ENCODE measurements at places on chromosomes 5 and 9.

DNA sequence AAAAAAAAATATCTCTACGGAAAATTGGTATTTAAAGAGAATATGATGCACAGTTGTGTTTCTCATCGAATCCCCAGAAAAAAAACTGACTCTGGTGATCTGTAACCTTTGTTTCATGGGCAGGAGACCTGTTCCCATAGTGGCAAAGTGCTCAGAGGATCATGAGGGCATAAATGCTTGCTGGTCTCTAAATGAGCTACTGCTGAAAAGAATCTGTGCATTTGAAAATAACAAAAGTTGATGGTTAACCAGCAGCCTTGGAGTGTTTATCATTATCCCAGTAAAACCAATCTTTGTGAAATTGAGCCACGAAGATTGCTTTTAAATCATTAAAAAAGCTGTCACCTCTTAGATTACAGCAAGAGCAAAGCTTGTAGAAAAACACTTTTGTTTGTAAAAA lies 775.4 kb downstream of the MTRR start:
- no peak for DNase-seq

DNA sequence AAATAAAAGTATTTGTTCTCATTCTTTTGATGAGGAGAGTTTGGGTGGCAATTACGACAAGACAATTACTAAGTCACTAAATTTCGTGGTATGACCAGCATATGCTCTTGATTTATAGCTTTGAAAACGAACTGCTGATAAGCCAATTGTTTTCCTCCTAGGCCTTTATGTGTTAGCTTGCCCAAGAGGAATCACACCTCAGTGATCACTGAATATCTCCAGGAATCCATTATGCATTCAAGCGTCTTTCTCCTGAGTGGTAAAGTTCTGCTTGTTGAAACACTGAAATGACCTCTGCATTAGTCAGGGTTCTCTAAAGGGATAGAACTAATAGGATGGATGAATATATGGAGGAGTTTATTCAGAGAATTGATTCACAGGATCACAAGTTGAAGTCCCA lies 677.7 kb upstream of the MEF2C start:
- DNase-seq = no peak

DNA sequence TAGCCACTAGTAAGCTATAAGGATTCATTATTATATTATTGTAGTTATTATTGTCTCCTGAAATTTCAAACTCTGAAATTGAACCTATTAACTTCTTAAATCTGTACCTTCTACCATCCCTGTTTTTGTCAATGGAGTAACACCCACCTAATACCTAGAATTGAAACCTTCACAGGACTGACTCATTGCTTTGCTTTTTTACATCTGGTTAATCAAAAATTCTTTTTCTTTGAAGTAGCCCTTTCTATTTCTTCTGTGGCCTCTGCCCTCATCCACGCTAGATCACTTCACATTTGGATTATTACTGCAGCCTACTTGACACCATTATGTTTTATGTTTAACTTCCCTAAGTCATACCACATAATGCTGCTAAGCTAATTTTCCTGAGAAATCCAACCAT lies 35.6 kb downstream of the RBM27 start:
- no peak for DNase-seq

DNA sequence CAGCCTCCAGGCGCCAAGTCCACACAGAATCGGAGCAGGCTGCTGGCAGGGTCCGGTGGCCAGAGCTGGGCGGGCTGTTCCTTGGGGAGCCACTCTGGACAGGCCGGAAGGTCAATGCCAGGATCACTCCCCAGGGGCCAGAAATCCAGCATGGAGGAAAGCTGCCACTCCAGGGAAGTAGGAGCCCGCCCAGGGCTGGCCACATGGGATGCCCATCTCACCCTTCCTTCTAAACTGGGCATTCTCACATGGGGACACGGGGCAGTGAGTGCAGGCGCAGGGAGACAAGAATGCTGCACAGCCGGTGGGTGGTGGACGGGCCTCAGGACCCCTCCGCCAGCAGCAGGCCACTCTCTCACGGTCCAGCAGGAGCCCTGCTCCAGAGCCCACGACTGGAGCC lies 58.2 kb downstream of the ADAMTS2 start:
- no peak for DNase-seq

DNA sequence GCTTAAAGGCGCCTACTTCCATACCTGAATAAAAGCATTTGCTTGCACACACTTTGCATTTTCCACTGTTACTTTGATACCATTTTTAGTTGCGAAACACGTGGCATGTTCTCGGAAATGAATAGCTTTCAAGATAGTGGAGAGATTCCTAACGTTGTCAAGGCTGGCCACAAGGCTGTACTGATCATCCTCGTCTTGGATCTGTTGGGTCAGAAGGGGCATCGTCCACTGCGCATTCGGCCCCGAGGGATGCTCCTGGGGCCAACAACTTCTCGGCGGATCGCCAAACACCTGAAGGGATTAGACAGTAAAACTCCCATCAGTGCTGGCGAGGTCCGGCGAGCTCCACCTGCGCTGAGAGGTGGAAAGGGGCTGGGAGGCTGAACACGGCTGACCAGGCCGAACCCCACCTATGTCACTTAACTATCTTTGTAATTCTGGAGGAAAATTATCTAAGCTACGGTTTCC lies 599 bp downstream of the RAD1 start:
- peak; percentile 12 for DNase-seq

DNA sequence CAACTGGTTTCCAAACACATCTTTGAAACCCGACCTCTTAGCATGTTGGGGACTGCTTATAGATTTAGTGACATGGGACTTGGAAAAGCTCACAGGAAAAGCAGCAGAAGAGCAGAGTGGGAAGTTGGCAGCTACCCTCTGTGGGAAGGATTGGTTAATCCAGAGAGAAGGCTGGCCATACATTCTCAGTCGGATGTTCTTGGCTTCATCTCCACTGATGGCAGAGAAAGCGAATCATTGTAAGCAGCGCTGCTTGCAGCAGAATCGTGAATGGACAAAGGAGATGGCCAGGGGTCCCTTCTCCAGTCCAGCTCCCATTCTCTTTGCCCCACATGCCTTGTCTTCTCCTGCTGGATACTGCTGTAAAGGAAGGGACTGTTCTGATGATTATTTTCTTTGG lies 62.7 kb downstream of the MEGF10 start:
- DNase-seq = no peak

- no peak for DNase-seq
Observed at GRCh38 chr5:145853781-145854376, 18.7 kb upstream of the PRELID2 start.

GRCh38 chr5:96733771-96734500 lies 71.8 kb downstream of the CAST start:
- no peak for DNase-seq

DNA sequence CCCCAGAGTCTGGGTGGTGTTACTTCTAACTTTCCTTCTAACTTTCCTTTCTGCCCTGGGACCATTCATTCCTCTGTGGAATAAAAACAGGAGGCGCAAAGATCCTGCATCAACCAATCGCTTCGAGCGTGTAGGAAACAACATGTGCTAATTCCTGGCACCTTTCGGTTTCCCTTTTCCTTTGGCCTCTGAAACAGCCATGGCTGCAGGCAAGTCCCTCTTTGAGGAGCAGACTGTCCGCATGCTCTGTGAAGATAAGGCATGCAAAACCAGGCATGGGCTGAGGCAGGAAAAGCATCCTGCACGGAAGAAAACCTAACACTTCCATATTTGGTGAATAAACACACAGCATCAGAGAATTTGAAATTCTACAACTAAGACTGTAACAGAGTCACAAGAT lies 128.3 kb downstream of the HSD17B3 start:
- DNase-seq = no peak

- peak; percentile 26 for DNase-seq
Observed at GRCh38 chr9:89576404-89576839, 28.4 kb upstream of the GADD45G start.

- DNase-seq = no peak
Observed at GRCh38 chr5:64653766-64654560, 36.3 kb upstream of the SHISAL2B start.

DNA sequence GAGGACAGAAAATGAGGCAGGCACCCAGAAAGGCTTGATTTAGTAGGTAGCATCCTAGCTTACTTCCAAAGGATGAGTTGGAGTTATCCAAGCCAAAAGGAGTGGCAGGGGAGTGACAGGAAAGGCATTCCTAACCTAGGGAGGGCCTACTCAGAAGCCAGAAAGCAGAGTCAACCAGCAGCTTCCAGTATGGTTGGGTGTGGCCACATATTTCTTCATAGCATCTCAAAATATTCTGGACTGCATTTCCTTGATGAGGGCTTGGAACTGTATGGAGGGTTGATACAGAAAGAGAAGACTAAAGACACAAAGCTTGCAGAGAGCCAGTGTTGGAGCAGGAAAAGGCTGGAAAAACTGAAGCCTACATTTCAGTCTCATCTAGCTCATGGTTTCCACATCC lies 656.8 kb upstream of the DMAC1 start:
- DNase-seq = no peak

DNA sequence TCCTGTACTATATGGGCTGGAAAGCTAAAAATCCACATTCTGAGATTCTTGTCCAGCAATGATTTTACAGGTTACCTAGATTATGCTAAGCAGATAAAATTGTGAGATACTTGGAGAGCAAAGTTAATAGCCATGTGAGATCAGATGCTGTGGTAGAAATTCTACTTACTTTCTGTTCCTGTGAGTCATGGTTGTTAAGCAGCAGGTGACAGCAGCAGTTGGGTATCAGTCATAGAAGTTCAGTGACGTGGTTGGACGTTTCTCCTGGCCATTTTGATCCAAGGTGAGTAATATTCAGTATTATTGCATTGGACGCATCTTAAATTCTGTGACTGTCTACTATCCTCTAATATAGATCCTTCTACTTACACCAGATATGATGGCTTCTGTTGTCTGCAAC lies 524.5 kb downstream of the TMEM38B start:
- DNase-seq = no peak

- no peak for DNase-seq
Observed at GRCh38 chr5:169063316-169063953, 237.5 kb downstream of the SLIT3 start.

DNA sequence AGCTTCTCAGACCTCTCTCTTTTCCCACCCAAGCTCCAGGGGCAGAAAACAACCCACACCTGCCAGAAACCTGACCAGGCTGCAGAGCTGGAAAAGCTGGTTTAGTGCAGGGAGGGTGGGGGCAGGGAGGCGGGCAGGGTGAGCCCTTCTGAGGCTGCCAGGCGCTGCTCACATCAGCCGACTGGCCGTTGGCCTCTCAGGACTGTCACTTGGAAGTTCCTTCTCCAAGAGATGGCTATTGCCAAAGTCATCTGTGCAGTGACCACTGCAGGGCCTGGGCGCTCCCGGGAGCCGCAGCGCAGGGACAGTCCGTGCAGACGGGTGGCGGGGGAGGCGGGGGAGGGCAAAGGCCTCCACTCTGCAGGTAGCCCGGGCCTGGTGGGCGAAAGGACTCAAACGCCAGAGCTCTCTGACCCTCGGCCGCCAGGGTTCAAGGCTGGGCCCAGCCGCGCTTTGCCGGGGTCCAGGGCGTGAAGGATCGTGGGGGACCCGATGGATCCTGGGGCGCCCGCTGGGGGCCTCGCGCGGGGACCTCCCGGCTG lies 205.0 kb upstream of the IER5L start:
- no peak for DNase-seq

DNA sequence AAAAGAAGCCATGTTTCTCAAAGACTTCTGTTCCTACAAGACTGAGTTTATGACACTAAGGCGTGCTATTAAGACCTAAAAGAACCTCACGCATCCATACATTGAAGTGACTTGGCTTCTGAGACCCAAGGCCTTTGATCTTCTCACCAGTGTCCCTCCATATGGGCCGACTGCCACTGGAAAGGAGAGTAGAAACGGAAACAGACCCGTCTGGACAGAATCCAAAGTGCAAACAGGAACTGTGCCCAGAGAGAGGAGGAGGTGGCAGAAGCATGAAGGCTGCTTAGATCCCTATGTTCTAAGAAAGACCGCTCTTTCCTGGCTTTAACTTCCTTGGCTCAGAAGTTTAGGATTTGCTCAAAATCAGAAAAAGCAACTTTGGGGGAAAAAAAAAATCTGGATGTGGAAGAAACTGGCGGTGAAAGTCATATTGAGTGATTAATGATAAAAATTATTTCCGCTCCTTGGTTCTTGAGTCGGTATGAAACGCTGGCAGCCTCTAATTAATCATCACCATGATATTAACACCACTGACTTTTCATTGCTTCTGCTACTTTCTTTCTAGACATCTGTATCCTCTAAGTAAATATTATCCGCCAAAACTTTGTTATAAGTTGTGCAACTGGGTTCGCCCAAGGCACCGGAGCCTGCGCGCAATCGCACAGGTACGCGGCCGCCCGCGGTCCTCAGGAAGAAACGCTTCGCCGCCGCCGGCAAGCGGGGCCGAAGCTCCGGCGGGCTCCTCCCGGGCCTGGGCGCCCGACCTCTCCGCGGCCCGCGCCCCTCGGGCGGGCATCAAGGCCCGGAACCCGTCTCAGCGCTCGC lies 726 bp downstream of the DAP start:
- DNase-seq = peak; percentile 11

DNA sequence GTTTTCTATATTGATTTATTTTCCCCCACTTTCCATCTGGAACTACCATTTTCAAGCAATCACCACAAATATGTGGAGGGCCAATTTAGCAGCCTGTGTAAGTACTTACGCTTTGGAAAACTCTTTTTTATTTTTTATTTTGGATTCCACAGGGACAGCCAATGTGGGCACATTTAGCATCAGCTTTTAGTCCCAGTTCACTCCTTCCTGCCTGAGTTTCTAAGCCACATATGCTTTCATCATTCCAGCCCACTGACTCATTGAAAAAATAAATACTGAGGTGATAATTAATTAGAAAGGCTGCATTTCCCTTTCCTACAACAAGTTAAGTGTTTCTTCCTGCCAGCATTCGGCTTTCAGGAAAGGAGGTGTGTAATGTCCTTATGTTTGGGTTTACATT lies 76.8 kb downstream of the TMEM167A start:
- no peak for DNase-seq

DNA sequence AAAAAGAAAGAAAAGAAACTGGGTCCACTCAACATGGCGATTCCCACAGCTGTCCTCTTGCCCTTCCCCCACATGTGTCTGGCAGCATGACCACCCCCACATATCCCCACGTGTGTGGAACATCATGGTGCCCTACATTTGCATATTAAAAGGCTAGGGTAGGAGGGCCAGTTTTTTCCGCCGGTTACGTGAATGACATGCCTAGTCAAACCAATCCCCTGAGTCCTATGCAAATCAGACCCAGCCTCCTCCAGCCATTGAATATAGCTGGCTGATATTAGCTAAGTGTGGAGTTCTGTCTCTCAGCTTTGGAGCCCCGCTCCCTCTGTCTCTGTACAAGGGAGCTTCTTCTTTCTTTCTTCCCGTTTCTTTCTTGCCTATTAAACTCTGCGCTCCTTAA lies 33.0 kb upstream of the CCDC112 start:
- no peak for DNase-seq

All from NCI-H460 (cell line).